ENCODE measurements at places on chromosomes 16 and 17. TPM values are rescaled to one million over a fixed set of nuclear protein-coding genes. Genes with fewer than 3 reads are reported as not detected.

The CCDC200 gene
- not detected for total RNA-seq

- DNase-seq = peak; percentile 80
These were observed at the start of gene P3H4 for GRCh38 chr17:41811549-41812380. P3H4 (minus strand) TSS chr17:41811949; CDS start chr17:41811915, 34 bp downstream.

DNA sequence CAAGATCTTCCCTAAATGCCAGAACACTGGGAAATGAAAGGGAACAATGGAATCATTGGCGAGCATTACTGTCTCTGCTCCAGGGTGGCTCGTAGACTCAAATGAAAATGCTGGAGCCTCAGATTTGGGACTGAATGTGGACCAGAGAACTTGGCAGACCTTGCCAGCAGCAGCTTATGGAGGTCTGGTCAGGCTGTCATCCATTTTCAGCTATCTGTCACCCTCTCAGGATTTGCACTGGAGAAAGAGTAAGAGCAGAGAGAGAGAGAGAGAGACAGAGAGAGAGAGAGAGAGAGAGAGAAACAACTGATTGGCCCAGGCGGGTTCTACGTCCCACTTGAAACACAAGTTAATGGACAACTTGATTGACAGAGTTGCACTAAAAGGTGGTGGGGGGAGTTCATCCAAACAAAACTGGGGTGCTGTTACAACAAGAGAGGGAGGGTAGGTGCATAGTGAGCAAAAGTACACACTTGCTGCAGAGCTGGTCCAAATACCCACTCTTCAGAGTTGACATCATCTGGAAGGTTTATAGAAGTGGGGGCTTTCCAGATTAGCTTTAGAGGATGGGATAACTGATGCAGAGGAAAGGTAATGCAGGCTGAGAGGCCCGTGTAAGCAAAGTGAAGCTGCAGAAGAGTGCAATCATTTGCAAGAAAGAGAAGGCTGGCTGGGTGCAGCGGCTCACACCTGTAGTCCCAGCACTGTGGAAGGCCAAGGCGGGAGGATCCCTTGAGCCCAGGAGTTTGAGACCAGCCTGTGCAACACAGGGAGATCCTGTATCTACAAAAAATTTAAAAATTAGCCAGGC, 16.5 kb upstream of the NSMCE1 start:
- DNase-seq = no peak

- DNase-seq = no peak
These were observed 14.8 kb downstream of the UNK start for GRCh38 chr17:75799402-75799801.

GRCh38 chr17:45384789-45385262, 47.8 kb downstream of the ARHGAP27 start:
- DNase-seq = no peak

The CES3 gene
- total RNA-seq = under 0.01 TPM

- DNase-seq = no peak
These were observed 2.9 kb downstream of the OR1F1 start for GRCh38 chr16:3190949-3191353.

DNA sequence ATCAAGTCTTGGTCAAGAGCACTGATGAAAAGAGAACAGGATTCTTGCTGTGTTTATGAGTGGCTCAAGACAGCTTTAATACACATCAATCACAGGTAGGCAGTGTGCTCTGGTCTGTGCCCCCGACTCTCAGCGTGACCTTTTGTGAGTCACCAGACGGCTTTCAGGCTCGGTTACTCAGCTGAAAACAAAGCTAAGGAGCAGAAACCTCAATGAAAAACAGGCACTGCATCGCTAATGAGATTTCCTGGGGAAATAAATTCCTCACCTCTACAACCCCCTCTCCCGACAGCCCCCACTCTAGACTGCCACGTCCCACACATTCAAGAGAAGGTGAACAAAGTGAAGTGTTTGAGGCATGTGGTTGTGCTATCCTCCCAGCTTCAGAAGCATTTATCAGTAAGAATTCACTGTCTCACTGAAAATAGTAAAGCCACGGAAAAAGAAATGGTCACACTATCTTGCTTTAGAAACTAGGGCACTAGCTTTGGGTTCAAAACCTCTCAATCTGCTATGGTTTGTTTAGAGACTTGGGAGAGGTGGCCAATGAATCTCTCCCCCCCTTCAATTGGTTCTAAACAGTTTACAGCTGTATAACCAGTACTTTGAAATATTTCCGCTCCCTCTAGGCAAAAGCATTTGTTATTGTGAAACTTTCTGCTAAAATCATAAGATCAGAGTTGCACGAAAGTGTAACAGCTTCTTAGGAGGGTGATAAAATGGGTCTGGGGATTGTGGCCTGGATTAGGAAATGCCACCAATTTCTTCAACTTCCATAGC, 199.5 kb upstream of the PMFBP1 start:
- peak; percentile 25 for DNase-seq

The TEX14 gene
- total RNA-seq = not detected

DNA sequence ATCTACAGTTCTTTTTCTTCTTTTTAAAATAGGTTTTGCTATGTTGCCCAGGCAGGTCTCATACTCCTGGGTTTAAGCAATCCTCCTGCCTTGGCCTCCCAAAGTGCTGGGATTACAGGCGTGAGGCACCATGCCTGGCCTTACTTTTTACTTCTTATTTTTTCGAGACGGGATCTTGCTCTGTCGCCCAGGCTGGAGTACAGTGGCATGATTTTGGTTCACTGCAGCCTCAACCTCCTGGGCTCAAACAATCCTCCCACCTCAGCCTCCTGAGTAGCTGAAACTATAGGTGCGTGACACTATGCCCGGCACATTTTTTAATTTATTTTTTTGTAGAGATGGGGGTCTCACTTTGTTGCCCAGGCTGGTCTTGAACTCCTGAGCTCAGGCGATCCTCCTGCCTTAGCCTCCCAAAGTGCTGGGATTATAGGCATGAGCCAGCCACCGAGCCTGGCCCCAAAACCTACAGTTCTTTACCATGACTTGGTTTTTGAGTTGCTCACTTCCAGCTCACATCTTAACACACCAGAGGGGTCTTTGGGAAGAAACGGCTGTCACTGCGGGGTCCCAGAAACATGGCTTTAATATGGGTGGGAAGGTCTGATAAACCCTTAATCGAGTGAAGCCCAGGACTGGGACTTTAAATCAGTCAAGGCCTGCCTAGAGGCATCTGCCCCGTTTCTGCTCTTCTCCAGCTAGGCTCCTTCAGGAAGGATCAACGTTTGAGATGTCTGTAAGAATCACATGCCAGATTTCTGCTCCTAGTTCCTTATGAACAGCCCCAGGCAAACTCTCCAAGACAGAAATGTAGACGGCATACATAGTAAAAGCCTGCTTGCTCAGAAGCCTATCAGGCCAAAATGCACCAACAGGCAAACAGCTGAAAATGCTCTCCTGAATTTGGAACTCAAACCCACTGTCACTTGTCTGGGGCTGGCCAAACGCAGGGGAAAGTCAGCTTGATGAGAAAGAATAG, 91.7 kb upstream of the TOB1 start:
- DNase-seq = no peak

The ATP2C2 gene
- not detected for total RNA-seq

The GCGR gene
- not detected for total RNA-seq

DNA sequence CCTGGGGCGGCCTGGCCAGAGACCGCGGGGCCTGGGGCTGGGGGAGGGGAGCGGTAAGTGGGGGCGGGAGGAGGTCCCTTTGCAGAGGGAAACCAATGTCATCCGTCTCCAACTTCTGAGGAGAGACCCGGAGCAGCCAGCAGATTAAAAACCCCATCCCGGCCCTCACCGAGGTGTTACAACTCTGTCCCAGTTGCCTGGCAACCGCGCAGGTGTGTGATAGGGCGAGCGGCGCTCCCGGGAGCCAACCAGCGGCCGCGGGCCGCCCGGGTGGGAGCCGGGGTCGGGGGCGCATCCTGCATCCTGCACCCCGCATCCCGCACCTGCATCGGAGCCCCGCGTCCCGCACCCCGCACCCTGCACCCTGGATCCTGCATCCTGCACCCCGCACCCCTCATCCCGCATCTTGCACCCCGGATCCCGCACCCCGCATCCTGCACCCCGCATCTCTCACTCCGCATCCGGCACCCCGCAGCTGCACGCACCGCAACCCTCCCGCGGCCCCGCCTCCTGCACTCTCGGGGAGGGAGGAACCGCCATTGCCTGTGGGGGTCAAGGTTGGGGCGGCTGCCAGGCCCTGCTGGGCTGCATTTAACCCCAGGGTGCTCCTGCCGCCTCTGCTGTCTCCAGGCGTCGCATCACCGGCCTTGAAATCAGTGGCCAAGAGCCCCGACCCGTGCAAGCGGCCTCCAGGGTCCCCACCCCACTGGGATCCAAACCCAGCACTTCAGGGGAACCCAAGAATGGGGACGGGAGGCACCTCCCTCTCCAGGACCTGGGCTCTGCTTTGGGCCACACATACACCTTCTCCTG, 47.3 kb downstream of the RTN4RL1 start:
- no peak for DNase-seq

DNA sequence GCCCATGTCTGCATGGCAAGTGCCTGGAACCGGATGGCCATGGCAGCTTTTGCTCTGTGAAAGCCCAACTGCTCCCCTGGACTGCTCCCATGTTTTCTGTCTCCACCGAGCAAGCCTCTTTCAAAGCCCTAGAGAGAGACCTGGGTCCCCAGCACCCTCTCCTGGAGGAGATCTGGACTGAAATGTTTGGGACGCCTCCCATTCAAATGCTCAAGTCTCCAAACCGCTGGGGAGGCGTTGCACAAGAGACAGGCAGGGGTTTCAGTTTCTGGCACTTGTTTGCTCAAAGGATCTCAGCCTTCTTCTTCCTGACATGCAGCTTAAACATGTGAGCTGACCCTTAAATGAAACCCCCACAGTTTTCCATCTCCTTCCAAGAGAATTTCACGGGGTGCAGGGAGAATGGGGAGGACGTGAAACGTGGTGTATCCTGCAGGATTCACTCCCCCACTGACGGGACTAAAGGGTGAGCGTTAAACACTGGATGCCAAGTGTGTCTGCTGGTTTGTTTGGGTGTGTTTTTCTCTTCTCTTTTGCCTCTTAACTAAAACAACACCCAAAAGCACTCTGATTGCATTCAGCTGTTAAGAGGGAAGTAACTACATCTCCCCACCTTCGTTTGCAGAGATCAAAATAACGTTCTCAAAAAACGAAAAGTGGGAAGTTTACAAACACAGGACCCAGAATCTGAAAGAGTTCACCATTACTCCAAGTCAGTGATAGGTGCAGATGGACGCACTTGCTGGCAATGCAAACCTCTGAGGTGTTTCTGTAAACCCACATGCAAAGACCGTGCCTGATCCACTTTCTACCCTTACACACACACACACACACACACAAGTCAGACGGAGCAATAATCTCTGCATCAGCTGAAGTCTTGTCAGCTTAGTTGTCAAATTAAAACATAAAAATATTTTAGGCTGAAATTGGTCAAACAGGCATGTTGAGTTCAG, 256.9 kb downstream of the C16orf95 start:
- peak; percentile 73 for DNase-seq

DNA sequence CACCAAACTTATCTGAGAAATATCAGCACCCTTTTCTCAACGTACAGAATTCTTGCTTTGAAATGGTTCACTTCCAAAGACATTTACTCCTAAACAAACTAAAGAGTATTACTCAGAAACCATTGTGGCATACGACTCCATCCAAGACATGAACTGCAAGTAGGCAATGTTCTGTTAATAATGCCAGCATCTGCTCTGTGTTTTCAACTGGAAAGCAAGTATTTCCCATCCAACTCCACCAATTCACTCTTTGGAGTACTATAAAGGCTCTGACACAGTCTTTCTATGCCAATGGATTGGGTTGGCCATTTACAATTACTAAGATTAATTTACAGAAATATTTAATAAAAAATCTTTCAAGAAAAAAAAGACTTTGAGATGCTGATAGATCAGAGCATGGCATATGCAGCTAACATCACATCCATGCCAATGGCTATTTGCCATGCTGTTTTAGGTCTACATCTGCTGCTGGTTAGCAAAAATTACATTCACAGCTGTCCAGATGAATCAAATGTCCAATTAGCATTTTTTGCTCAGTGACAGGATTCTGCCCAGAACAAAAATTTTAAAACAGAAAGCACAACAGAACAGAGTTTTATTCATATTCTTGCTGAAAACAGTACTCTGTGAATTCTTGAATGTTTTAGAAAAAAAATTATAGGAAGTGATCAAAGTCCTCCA, 65.9 kb upstream of the HLF start:
- no peak for DNase-seq

DNA sequence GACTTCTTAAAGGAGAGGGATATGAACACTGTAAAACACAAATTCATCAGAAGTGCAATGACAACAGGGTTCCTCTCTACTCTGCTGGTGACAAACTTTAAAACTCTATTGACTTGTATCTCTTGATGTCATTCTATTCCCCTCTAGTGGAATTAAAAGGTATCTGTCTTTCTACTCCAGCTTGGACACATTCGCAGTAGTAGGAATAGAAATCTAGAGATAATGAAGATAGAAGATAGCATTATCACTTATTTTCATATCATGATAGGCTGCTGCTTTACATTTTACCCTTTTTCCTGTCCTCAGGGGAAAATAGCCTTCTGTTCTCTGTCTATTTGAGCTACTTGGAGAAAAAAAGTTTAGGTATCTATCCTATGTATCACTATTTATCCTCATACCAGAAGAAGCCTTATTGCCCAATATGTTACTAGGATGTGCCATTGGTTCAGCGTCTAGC, 209.6 kb upstream of the CACNG5 start:
- DNase-seq = peak; percentile 49
